K562 (cell line): ENCODE measurements at places on chromosomes 12 and 14.

- no peak for DNase-seq
Observed at GRCh38 chr14:57122129-57122528, 146.6 kb downstream of the EXOC5 start.

DNA sequence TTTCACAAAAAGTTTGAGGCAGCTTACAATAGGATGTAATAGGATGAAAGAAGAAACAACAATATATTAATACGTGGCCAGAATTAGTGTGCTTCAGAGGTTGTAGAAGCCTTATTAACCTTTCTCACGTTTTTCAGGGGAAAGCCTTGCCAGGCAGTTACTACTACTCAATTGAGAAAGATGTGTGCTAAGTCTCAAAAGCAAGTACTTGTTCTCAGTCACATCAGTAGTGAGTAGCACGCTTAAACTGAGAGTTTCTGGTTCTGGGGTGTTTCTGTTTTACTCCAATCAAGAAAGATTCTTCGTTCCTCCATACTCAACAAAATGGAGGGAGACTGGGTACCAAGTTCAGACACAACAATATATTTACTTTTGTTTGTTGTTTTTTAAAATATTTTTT is 38.7 kb downstream of the KLC1 start:
- DNase-seq, result no peak

DNA sequence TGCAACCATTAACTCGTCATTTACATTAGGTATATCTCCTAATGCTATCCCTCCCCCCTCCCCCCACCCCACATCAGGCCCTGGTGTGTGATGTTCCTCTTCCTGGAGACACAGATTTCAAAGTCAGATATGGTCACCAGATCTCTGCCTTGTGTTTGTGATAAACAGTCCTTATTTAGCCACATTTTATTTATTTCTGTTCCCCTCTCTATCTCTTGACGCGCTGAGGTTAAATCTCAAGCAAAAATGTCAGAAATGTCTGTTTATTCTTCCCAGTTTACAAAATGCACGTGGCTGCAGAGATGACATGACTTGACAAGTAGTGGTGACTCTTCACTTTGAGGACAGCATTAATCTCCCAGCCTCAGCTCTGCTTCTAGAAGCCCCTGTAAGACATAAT is 11.5 kb upstream of the RASSF3 start:
- DNase-seq, result no peak

DNA sequence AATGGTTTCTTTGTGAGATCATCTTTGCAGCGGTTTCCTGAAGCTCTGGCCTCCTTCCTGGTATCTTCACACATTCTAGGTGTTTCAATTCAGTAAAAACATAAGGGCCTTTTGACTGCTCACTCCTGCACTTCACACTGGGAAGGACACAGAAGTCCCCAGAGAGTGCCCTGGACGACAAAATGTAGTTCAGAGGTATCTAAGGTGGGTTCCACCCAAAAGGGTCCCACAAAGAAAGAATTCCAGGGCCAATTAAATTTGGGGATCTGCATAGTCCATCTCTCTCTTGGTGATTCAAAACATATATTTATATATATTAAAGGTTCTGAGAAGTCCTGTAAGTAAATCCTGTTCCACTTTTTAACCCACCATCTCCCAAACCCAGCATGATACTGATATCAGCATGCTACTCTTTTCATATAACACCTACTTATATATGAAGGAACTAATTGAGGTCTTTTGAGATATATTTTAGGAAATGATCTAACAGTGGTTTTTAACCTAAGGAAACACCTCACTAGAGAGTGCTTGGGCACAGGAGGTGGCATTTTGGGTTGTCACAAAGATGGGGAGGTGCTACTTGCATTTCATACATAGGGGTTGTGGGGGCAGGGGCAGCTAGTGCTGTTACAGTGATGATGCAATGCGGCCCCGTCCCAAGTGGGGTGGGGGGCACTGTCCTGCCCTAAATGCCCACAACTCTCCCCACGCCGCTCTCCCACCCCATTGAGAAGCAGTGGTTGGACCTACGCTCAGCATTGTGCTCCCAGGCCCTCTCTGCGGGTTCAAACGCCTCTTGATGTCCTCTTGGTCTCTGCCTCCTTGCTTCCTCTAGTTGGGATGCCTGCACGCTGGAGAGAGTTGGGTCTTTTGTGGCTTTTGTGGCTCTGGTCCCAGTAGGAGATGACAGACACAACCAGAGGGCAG is 109.4 kb downstream of the ARF6 start:
- no peak for DNase-seq

DNA sequence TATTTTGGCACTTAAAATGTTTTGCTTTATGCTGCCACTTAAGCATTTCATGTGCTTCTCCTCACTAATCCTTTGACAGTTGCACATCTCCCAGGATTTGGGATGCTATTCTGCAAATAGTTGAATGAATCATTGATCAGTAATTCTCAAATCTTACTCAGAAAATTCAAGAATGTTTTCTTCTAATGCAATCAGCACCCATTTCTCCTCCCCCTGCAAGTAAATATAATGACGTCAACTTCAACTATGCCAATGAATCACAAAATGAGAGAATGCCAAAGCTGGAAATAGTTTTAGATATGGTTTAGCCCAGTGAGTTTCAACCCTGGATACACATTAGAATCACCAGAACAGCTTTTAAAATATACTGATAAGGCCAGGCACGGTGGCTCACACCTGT is 2.1 kb upstream of the BLOC1S1 start:
- no peak for DNase-seq

DNA sequence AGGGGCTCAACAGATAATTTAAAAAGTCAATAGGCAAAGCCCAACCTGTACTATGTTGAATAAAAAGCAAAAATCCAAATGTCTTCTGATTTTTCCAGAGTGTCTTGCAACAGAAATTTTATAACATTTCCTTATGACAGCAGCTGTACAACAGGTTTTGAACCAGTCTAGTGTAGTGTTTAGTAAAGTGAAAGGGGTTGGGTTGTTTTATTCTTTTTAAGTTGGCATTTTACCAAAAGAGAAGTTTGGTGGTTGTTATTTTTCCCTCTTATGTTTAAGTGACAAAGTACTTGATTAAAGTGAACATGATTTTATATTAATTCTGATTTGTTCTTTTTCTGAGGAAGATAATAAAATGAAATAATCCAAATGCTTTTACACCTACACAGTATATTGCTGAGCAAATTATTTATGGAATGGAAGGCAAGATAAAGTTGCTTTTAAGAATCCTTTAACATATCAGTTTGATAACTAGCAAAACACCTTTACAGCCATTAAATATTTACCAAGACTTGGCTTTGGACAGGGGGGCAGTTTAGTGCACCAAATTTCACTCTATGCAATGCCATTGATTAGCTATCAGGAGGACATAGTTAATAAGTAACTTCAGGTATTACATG is 128.9 kb downstream of the FOXA1 start:
- DNase-seq, result no peak

GRCh38 chr12:53599579-53599978 is 26.6 kb downstream of the ATF7 start:
- DNase-seq, result peak; percentile 20

DNA sequence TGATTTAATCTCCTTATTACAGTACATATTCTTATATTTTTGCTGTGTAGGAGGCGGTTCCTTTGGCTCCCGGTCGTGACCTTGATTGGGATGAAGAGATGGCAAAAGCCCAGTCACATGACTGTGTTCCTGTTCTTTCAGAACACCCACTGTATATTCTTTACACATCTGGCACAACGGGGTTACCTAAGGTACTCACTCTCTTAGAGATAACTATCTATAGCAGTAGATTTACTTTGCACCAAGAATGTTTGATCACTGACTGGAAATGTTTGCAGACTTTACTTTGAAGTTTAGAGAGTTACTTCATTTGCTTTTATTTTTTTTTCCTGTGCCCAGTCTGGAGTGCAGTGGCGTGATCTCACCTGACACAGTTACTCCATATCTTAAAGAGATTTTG is 65.2 kb downstream of the ACSS3 start:
- DNase-seq, result no peak

DNA sequence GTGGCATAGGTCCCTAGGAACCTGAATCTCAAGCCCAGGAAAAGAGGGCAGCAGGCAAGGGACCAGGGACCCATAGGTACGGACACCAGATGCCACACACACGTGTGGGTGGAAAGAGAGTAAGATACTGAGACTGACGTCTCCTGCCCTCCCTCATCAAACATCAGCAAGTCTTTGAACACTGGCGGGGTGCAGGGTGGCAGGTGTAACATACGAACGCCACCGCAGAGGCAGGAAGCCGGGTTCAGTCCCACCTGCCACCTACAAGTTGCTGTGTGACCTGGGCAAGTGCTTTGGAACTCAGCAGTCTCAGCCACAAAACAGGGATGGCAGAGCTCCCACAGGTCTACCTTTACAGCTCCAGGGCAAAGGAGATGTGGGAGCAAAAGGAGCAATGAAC is 11.1 kb downstream of the ACTN1 start:
- DNase-seq, result no peak

DNA sequence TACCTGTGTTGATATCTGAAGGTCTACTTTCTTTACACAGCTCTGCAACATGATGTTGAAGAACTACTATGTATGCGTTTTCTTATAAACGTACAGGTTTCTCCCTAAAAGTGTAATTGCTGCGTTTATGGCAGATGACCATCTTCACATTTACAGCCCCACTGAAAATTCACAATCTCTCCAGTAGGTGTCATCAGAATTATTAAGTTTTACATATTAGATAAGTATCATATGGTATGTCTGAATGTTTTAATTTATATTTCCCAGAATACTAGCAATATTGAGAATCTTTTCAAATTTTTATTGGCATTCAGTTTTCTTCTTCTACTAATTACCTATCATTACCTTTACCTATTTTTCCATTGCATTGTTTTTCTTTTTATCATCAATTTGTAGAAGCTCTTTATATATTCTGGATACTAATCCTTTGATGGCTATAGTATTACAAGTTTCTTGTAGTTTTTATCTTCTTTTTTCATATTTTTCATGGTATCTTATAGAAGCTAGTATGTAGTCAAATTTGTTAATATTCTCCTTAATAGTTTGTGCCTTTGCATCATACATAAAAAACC is 123.5 kb downstream of the CAPZA3 start:
- no peak for DNase-seq

DNA sequence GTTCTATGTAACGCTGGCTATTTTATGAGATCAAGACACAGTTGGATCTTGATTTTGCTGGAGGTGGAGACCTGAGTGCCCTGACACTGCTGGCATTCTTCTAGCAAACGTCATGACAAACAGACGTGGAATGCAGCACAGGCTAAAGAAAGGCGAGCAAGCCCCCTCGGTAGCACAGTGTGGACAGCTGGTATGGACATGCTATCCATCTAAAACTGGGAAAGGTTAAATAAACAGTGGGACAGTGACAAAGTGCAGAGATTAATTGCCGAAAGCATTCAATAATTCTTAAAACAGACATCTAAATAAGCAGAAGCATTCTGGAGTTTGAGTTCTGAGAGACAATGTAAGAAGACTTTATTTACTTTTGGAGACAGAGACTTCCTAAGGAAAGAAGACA is 237.2 kb downstream of the FBXL14 start:
- no peak for DNase-seq
